ENCODE measurements at places on chromosomes 11 and 22.

GRCh38 chr11:95455228-95455970 lies 224.4 kb upstream of the SESN3 start:
- DNase-seq, result no peak

GRCh38 chr11:17594686-17595192 lies 47.7 kb downstream of the OTOG start:
- no peak for DNase-seq

DNA sequence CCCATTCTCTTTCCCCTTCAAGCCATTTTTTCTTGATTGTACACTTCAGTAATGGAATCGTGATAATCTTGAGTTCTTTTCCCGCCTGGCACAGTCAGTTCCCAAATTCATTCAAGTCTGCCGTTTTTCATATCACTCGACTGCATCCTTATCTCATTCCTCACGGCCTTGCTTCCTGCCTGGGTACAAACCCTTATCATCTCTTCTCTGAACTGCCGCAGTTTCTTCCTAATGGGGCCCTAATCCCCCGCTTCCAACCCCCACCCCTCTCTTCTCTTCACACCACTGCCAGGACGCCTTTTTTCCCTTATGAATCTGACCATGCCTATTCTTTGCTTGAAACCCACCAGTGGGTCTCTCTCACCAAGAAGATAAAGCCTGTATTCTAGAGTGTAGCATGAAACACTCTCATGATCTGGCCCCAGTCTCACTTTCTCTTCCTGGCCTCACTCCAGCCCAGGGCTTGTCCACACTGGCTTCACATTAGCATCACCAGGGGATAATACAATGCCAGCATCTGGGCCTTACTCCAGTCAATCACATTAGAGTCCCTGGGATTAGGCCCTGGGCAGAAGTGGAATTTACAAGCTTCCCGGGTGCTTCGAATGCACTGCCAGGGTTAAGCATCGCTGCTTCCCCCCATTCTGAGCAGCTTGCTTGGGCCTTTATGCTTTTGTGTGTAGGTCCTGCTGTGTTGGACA lies 102.1 kb downstream of the FBXO7 start:
- DNase-seq, result no peak

- peak; percentile 40 for DNase-seq
Measured at GRCh38 chr11:13384908-13385640, 77.9 kb downstream of the BTBD10 start.

DNA sequence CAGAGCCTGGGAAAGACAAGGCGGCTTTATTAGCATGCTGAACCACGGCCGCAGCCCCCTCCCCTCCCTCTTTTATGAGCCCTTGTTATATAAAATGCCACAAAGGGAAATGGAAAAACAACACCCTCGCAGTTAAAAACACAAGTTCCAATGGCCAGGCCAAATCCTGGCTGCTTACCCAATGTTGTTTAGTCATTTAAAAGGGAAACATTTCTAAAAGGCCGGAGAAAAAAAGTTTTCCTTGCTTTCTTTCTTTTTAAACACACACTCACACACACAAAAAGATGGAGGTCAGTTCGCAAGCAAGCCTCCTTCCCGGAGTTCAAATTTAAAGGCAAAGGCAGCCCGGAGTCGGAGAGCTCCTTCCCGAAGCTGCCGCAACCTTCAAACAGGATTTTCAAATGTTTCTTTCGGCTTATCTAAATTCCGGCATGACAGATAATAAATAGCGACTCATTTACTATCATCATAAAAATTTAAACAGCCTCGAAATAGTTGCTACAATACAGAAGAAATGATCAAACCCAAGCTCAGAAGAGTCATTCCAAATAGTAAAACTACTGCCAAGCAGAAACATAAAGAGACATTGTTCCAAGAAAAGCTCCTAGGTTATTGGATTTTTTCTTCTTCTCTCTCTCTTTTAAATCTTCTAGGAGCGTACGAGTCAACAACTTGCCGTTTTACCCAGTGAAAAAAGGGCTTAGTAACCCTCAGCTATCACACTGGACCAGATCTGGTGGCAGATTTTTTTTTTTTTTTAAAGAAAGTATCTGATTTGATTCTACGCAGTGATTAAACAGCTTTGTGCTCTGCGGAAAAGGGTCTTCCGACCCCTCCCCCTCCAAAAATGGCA lies 3.5 kb downstream of the PHF21B start:
- DNase-seq, result no peak

GRCh38 chr11:64858467-64859263 lies 14.2 kb upstream of the CDC42BPG start:
- no peak for DNase-seq

DNA sequence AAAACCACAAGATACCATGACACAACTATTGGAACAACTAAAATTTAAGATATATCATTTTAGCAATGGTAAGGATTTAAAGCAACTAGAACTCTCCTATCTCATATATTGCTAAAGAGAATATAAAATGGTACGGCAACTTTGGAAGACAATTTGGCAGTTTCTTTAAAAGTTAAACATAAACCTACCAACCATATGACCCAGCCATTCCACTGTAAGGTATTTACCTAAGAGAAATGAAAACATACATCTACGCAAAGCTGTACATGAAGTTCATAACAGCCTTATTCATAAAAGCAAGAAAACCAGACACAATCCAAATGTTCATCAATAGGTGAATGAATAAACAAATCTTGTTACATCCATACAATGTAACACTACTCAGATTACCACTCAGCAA lies 31.3 kb downstream of the SIK3 start:
- no peak for DNase-seq

DNA sequence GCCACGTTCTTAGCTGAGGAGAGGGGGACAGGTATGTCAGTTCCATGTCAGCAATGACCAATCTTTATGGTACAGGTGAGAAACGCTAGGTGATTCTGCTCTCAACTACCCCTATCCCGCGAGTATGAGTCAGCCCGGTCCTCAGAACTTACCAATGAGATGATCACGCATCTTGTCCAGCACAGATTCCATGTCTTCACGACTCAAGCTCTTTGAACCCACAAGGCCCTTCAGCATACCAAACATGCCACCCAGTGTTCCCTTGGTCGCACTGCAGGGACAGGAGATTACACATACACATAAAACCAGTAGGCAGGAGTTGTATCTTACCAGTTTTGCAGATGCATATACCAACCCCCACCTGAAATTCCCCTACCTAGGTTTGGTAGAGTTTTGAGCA lies 2.9 kb downstream of the SRPRA start:
- DNase-seq, result no peak

- DNase-seq, result no peak
Measured at GRCh38 chr22:32997295-32997694, 60.9 kb downstream of the SYN3 start.

GRCh38 chr11:5449023-5449422 lies at the start of gene OR51I2:
TSS of gene OR51I2 (plus strand) at chr11:5449323. CDS start at chr11:5453489, 4,166 bp downstream.
- DNase-seq, result no peak

DNA sequence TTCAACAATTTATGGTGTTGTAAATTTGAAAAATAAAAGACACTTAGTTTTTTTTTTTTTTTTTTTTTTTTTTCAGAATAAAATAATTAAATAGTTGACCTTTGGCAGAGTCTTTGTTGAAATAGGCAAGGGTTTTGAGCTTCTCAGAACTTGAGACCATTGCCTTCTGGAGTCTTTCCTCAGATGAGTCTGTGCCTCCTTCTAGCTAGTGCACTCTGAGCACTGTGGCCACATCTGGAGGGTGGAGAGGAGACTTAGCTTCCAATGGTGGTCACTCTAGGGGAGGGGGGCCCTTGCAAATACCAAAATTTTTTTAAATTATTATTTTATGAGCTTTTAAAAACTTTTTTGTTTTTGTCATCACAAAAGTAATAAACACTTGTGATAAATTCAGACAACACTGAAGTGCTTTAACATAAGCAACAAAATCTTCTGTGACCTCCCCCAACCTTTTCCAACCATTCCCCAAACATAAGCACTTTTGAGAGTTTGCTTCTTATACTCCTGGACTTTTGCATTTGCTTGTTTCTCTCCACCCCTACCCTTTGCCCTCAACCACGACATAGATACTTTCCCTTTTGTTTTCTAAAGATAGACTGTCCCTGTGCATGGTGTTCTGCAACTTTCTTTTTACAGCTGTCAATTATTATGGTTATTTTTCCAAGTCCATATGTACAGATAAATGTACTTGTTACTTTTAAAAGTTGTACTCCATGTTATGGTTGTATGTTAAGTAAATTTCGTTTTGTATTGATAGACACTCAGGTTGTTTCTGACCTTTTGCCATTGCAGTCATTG lies 41.1 kb downstream of the BMAL1 start:
- no peak for DNase-seq

DNA sequence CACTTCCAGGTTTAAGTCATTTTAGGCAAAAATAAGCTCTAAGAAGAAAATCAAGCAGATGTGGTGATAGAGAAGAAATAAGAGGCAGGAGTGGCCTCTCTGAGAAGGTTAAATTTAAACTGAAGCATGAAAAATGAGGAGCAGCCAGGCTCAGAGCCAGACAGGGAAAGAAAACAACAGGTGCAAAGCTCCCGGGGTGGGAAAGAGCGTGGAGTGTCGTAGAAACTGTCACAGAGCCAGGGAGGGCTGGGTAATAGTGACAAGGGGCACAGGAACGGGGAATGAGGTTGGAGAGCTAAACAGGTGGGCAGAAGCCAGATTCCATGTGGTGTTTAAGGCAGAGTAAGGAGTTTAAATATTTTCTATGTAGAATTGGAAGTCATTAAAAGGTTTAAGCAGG lies 132.1 kb upstream of the BLID start:
- DNase-seq, result peak; percentile 75

DNA sequence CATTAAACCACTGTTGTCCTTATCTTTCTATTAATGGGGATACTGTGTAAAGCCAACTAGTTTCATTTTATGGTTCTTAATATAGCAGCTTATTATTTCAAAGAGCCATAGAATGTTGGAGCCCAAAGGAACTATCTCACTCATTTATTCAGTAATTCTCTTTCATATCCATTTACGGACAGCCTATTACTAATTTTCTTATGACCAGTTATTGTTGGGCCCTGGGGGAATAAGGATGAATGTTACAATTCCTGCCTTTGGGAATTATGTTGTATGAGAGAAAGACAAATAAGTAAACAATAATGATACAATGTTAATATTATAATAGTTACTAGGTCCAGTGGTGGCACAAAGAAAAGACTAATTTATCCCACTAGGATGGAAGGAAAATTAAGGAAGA lies 52.4 kb downstream of the AAMDC start:
- DNase-seq, result no peak

GRCh38 chr11:19359221-19360000 lies 118.7 kb upstream of the E2F8 start:
- DNase-seq, result no peak

DNA sequence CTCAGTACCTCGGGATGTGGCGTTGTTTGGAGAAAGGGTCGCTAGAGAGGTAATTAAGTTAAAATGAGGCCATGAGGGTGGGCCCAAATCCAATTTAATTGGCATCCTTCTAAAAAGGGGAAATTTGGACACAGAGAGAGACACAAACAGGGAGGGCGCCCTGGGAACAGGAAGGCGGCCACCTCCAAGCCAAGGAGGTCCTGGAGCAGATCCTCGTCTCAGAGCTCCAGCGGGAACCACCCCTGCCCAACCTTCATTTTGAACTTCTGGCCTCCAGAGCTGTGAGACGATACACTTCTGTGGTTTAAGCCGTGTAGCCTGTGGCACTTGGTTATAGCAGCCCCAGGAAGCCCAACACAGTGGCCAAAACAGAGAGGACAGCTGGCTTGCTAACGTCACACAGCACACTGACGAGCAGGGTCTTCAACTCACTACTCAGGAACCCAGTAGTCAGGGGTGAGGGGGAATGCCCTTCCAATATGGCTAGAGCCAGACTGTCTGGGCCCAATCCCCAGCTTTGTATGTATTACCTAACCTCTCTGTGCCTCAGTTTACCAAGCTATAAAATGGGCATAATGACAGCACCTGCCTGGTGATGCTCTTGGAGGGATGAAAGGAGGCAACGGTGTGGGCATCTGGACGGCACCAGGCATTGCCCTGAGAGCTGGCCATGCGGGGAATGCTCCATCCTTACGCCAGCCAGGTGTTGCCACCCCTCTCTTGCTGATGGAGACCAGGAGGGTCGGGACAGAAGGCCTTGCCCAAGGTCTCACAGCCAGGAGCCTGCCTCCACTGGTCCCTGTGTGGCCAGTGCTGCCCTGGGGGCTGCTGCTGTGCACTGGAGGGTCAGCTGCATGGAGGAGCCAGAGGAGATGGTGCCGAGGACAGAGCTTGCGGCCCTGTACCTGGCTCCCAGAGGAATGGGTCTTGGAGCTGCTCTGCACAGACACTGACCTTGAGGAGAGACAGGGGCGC lies 53.3 kb upstream of the LINC01488 start:
- DNase-seq, result no peak

- DNase-seq, result no peak
Measured at GRCh38 chr22:43099095-43099494, 9.9 kb upstream of the TTLL1 start.

GRCh38 chr22:46159777-46160176 lies 9.5 kb downstream of the PPARA start:
- no peak for DNase-seq

All from femur (tissue), 1 donor.